ENCODE measurements at places on chromosomes 12 and 14.

- no peak for DNase-seq
These were observed 22.6 kb upstream of the KIF26A start for GRCh38 chr14:104115691-104116287.

- DNase-seq = no peak
These were observed 8.8 kb upstream of the PTGR2 start for GRCh38 chr14:73842851-73843250.

- no peak for DNase-seq
These were observed 69.4 kb downstream of the IRF2BPL start for GRCh38 chr14:76958980-76959710.

DNA sequence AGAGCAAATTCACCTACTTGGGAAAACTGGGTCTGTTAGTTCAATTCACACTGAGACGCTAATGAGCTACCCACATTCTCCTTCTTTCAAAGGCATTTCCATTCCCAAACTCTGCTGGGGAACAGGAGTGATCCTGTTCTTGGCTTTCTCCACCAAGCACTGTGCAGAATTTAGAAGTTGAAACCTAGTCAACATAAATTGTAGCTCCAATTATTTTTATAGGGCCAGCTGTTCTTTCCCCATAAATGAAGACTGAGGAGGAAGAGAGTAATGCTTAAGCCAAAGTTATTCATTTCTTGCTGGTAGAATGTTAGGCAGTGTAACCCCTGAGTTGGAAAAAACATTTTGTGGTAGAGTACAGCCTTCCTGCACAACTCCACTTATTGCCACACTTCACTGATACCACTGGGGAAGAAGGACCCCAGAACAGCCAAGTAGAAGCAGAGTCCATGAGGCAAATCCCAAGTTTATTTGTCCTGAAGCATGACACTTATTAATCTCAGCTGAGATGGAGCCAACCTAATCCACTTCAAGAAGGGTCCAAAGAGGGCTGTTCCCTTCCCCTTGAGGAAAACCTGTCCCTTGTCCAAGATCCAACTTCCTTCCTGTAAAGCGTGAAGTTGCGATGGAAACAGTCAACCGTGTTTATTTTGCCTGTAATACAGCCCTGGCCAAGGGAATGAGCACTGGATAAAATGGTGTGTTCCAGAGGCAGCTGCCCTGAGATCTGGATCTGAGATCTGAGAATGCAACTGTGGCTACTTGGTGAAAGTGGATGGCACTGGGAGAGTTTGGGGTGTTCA lies 151.8 kb downstream of the TBX5 start:
- no peak for DNase-seq

GRCh38 chr12:42804928-42805327 lies 215.4 kb upstream of the PRICKLE1 start:
- DNase-seq = no peak

GRCh38 chr12:94263011-94263811 lies 114.8 kb downstream of the PLXNC1 start:
- peak; percentile 22 for DNase-seq

DNA sequence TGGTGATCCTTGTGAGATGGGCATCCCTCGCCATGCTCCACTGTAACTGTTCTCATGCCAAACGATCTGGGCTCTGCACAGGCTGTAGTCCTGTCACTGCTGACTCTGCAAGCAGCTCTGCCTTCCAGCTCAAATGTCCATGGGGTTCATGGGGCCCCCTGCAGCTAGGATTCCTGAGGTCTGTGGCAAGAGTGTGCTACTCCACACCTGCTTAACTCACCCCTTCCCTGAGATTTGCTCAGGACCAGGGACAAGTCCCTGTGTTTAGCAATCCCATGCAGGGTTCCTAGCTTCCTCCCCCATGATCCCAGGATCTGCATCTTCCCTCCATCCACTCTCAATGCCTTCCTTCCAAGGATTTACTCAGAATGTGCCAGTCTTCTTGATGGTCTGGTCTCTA lies 241.0 kb downstream of the ASCL1 start:
- no peak for DNase-seq

GRCh38 chr12:75852143-75852542 lies 179.4 kb downstream of the PHLDA1 start:
- DNase-seq = no peak

- DNase-seq = no peak
These were observed 34.3 kb downstream of the DHRS2 start for GRCh38 chr14:23670481-23670880.

DNA sequence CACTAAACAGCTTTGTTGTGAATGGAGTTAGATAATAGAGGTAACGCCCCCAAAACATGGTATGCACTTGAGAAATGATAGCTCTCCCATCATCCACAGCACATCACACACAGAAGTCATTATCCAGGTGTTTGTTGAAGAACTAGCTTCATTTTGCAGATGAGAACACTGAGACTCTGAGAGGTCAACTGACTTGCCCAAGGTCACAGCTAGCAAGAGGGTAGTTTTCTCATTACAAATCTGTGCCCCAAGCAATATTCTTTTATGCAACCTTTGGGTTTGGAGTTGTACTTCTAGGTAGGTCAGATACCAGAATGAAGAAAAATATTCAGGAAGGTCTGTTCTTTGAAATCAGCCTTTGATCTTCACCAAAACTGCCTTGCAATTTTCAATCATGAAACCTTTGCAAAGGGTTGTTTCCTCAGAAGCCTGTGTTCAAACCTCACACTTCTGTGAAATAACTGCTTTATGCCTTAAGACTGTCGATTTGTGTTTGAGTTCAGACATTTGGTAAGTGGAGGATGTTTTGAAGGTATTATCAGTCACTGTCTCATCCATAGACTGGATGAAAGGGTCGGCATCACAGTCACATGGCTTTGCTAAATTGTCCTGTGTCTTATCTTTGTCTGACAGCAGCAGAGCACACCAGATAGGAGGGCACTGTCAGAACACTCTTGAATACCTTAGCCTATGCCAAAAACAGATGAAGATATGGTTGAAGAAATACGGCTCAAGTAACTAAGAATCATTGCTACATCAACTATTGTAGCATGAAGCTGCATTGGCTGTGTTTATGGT lies 233.2 kb upstream of the BTG1 start:
- no peak for DNase-seq

- no peak for DNase-seq
These were observed 52.8 kb downstream of the PTHLH start for GRCh38 chr12:27919671-27920235.

DNA sequence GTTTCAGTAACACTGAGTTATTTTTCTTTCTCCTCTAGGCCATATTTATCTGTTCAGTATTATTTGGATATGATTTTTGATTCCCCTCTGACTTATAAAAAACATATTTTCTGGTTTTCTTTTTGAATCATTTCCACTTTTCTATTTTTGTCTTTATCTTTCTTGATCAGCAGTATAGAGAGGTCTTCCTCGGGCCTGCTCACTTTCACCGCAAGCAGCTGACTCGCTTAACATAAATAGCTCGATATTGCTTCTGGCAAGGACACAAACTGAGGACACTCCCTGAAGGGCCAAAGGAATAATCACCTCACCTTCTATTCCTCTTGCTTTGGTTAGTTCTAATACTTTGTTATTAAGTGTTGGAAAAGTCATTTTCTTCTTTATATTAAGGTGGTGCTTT lies 25.8 kb upstream of the TRHDE start:
- no peak for DNase-seq

DNA sequence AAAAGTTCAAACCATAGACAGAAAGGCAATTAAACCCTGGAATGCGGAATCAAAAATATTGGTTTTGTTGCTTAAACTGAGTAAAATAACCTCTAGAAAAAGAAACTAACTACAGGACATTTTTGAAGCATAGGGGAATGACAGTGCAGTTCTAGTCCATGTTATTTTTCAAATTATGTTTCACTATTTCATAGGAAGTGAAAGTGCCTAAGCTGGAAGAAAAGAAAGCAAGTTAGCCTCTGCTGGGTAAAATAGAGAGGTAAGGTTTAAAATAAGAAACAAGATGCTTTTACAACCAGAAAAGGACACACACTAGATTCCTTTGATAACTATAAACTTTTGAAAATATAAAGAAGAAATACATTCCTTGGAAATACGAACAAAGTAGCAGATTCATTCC lies 1.1 kb downstream of the CLECL1 start:
- no peak for DNase-seq

DNA sequence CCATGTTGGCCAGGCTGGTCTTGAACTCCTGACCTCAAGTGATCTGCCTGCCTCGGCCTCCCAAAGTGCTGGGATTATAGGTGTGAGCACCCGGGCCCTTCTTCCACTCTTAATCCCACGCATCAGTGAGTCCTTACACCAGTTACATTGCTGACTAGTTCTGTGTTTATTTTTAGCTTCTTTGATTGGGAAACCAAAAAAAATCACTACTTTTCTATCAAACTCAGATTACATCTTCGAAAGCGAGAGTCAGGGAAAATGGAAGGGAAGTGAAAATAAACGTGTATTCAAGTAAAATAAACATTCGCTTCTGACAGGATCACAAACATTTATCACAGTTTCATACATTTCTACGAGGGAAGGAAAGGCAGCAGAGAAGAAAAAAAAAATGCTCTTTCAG lies 32.2 kb downstream of the FGD6 start:
- DNase-seq = no peak

- no peak for DNase-seq
These were observed 43.1 kb upstream of the ABCC9 start for GRCh38 chr12:21984375-21984774.

DNA sequence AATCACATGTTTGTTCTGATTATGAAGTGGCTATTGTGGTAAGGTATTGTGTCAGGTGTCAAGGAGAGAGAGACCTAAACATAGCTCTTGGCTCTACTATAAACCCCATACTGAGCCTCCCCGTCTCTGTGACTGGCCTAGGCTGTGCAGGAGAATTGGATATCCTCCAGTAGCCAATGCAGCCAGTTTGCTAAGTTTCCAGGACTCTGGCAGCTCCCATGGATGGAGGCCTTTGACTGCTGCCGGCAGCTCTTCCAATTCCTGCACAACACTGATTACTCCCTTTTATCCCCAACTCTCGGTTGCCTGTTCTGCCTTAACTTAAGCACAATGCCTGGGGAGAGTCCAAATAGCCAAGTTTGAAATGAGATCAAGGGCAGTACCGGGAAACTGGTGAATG lies 59.3 kb downstream of the ABCC9 start:
- no peak for DNase-seq

DNA sequence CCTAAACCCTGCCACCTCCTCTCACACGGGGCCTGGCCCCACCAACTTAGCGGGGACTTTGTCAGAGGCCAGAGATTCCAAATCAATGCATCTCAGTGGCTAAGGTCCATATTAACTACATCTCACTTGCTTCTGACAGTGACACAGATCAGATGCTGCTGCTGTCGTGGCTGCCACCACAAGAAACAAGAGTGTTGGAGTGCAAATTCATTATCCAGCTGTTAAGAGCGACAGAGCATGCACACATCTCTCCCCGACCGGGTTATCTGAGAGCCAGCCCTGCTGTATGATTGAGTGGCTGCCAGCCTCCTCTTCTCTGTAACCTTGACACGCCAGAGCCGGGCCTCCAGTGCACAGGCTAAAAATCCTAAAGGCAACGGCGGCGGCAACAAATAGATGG lies 40.2 kb downstream of the SPRING1 start:
- no peak for DNase-seq

- DNase-seq = peak; percentile 25
These were observed 10.3 kb upstream of the FERMT2 start for GRCh38 chr14:52961060-52961639.

GRCh38 chr12:54341378-54342300 lies 16.7 kb downstream of the COPZ1 start:
- DNase-seq = no peak

DNA sequence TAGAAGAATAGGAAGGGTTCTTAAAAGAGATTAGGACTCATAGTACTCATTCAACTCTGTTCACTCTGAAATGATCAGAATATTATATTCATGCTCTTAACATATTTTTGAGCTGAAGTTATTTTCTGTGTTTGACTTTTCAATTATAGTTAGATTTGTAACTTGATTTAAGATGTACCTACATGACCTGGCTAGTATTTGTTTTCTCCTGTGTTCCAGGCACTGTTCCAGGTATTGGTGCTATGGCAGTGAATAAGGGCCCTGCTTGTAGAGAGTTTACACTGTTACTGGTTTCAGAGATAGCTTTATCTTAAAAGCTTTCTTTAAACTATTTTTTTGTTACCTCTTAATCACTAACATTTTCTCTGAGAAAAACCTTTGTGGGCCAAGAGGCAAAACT lies 19.1 kb upstream of the SLC17A8 start:
- no peak for DNase-seq

DNA sequence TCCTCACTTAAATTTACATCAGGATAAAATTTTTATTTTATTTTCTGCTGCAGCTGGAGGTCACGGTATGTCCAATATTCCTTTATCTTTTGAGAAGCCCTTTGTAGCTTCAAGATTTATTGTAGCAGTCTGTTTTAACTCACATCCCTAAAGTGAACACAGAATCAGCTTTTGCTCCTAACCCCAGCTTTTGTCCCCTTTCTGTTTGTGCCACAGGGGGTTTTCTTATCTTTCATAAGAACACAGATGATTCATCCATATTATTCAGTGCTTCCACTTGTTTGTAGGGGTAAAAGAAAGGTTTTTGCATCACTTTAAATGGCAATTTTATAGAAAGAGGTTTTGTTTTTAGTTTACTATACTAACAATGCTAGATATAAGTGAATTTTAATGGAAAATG lies 21.8 kb upstream of the PIK3C2G start:
- DNase-seq = no peak

GRCh38 chr14:84435820-84436324 lies 1094.1 kb upstream of the FLRT2 start:
- no peak for DNase-seq
